GM06990 (cell line): ENCODE measurements at places on chromosomes 5 and 9.
A peak's percentile ranks its signal among the peaks of the same experiment; 100 is the strongest.

- no peak for DNase-seq
Observed at GRCh38 chr9:135613946-135614805, 25.2 kb downstream of the GLT6D1 start.

GRCh38 chr5:176740131-176740701 lies 70.1 kb upstream of the UNC5A start:
- DNase-seq: no peak

DNA sequence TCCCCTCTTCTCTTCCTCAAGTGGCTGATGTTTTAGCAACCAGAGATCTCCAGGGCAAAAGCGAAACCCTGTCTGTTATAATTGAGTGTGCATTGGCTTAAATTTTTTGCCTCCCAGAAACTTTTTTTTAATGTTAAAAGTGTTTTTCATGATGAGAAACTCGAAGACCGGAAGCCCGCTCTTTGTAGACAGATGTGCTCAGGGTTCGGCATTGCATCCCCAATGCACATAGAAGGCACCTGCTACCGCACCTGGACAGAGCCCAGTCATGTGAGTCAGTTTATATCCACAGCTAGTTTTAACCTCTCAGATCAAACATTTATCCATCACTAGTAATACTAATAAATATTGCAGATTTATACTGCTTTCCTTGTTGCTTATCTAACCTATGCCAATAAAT lies 19.5 kb upstream of the NADK2 start:
- DNase-seq: no peak

DNA sequence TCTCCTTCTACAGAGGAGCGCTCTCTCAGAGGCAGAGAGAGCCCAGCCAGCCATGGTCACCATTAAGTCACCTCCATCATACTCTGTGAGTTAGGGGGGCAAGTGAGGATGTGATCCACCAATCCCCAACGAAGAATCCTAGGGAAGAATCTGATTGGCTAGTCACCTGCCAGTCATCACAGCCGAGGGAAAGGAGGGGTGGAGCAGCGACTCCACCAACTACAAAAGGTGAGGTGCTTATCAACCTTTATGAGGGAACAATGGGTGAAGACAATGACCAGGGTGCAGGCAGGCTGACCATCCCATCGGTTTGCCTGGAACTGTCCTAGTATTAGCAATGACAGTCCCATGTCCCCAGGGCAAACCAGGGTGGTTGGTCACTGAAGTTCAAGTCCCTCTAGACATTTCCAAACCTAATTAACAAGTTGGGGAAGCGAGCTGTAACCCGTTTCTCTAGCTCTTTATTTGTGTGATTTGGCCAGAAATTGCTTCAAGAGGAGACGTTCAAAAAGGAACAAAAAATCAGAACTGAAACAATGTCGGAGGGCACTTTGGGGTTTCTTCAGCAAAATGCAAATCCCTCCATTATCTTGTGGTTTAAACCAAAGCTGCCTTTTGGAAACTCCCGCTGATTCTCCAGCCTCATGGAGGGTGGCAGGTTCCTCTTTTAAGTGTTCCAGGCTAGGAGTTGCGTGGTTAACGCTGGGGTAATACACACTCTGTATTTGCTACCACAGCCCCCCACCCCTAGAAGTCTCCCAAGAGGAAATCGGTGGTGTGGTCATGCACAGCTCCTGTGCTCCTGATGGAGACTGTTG lies 18.8 kb upstream of the FCN1 start:
- DNase-seq: peak; percentile 68

- DNase-seq: no peak
Observed at GRCh38 chr5:109857405-109858031, 167.8 kb downstream of the MAN2A1 start.

GRCh38 chr5:127820910-127821553 lies 117.8 kb downstream of the CCDC192 start:
- DNase-seq: no peak

GRCh38 chr5:150394912-150395687 lies 17.6 kb downstream of the CD74 start:
- DNase-seq: no peak

DNA sequence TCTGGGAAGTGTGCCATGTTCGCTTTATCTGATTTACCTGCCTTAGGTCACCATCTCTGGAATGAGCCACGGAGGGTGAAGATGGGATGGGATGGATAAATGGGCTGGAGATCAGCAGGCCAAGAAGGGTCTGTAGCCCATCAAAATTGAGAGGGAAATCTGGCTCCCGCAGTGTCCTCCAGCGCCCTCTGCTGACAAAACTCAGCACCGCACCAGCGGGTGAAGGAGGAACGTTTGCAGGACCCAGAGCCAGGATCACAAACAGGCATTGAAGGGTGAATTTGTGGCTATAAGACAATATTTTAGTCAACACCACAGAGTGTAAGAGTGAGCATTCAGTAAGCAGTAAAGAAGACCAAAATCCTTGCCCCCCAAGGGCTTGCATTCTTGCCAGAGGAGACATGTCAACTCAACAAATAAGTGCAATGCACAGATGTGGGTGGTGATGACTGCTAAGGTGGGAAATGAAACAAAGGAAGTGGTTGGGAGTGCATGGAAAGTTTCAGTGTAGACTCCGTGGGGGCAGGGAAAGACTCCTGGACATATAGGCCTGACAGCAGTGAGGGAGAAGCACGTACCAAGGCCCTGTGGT lies 124.4 kb downstream of the TENT4A start:
- no peak for DNase-seq
